Adipose tissue (tissue), 3 donors: ENCODE measurements at places on chromosomes 13 and 19. TPM values are rescaled to one million over a fixed set of nuclear protein-coding genes. Genes with fewer than 3 reads are reported as not detected.

F10 gene
- polyA plus RNA-seq: 19.5 TPM

ELAVL3 gene
- polyA plus RNA-seq: not detected

VSTM1 gene
- polyA plus RNA-seq: not detected

HSPBP1 gene
- 35.0 TPM for polyA plus RNA-seq

PSG6 gene
- not detected for polyA plus RNA-seq

NFIX gene
- polyA plus RNA-seq: 88.6 TPM

MCEMP1 gene
- polyA plus RNA-seq: 20.8 TPM

UPK1A gene
- not detected for polyA plus RNA-seq

FAAP24 gene
- 2.6 TPM for polyA plus RNA-seq

CALR3 gene
- polyA plus RNA-seq: not detected

C1QTNF9 gene
- polyA plus RNA-seq: 3.3 TPM

LRRC25 gene
- polyA plus RNA-seq: 1.6 TPM

P2RY11 gene
- 4.3 TPM for polyA plus RNA-seq

IGSF23 gene
- 0.62 TPM for polyA plus RNA-seq

ZIK1 gene
- polyA plus RNA-seq: 1.2 TPM

CD320 gene
- 40.7 TPM for polyA plus RNA-seq

COL4A2 gene
- 260 TPM for polyA plus RNA-seq

WDR87 gene
- not detected for polyA plus RNA-seq

ZNF737 gene
- 6.8 TPM for polyA plus RNA-seq

ZNF681 gene
- polyA plus RNA-seq: 0.34 TPM

LRG1 gene
- 18.6 TPM for polyA plus RNA-seq

ZNF234 gene
- polyA plus RNA-seq: 2.2 TPM

DHDH gene
- polyA plus RNA-seq: 0.30 TPM
